DMS79 treated with DMSO at 0.1 percent for 48 hours (cell line): ENCODE measurements at places on chromosomes 13 and 19.

DNA sequence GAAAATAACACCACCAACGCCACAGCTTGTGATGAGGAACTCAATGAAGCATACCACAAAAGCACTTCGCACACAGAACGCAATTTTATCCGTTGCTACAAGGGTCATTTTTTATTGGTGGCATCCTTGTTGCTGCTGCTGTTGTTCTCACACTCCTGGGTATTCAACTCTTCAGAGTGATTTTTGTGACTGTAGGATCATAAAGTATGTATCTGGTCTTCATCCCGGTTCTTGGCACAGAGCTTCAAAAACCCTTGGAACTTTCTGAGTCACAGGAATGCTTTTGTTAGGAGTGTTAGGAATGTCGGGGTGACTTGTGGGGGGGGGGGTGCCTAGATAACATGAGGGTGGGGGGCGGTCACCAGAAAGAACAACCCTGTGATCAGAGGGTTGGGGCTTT lies 108.4 kb downstream of the ZNF557 start:
- peak; percentile 42 for DNase-seq

- DNase-seq: no peak
Observed at GRCh38 chr19:42197375-42197817, 20.1 kb downstream of the DEDD2 start.

- DNase-seq: no peak
Observed at GRCh38 chr19:772730-773436, 22.0 kb downstream of the MISP start.

- no peak for DNase-seq
Observed at GRCh38 chr13:21399741-21400140, 59.4 kb downstream of the ZDHHC20 start.

- DNase-seq: no peak
Observed at GRCh38 chr19:18908917-18909619, 10.1 kb downstream of the COPE start.

DNA sequence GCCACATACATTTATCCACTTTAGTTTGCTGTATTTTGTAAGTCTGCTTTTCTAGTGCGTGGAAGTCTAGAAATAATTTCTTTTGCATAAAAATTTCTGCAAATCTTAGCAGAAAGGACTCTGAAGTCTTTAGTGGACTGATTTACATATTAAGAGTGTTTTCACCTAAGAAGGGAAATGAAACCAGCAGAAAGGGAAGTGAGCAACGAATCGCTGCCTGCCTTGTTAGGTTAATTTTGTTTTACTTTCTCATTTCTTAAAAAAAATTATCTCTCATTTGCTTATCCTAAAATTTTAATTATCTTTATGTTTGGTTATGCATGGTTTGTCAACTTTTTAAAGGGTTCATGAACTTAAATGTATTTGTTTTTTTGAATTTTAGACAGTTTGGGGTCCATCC lies 767 bp upstream of the GPR18 start:
- DNase-seq: no peak

GRCh38 chr13:33798023-33798422 lies 19.9 kb upstream of the RFC3 start:
- no peak for DNase-seq
